ENCODE measurements at places on chromosomes 7 and 10. TPM values are rescaled to one million over a fixed set of nuclear protein-coding genes. Genes with fewer than 3 reads are reported as not detected.

The C7orf57 gene
- not detected for total RNA-seq

The ARHGEF35 gene
- 0.51 TPM for total RNA-seq

The WEE2 gene
- not detected for total RNA-seq

The ERVW-1 gene
- not detected for total RNA-seq

The PHKG1 gene
- 1.3 TPM for total RNA-seq

The CPA5 gene
- not detected for total RNA-seq

The PPP3CB gene
- 27.1 TPM for total RNA-seq

The UBTD1 gene
- 22.0 TPM for total RNA-seq

The MICALL2 gene
- total RNA-seq: 60.1 TPM

The PDE1C gene
- 27.6 TPM for total RNA-seq

The LBX1 gene
- total RNA-seq: under 0.01 TPM

The RADIL gene
- total RNA-seq: 0.33 TPM

The PRSS37 gene
- total RNA-seq: not detected

The MCM10 gene
- total RNA-seq: 0.83 TPM

The OPN4 gene
- not detected for total RNA-seq

The GIMAP1 gene
- under 0.01 TPM for total RNA-seq
